ENCODE measurements at places on chromosomes 4 and X.

DNA sequence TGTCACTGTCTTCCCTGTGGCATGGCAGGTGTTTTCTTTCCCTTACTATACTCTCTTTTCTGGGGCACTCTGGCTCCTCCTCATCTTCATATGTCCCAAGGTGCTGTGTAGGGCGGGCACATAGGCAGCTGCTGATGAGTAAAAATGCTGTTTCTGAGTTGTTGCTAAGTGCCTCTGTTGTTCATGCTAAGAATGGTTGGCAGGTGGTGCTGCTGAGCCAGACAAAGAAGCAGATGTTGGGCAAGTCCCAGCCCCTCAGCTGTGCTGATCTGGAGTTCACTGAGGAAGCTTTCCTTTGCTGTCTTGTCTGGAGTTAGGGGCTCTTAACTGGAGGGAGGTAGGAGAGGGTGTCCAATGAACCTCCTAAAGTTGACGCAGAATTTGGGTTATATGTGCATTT, 40.6 kb downstream of the HADH start:
- DNase-seq: peak; percentile 64

DNA sequence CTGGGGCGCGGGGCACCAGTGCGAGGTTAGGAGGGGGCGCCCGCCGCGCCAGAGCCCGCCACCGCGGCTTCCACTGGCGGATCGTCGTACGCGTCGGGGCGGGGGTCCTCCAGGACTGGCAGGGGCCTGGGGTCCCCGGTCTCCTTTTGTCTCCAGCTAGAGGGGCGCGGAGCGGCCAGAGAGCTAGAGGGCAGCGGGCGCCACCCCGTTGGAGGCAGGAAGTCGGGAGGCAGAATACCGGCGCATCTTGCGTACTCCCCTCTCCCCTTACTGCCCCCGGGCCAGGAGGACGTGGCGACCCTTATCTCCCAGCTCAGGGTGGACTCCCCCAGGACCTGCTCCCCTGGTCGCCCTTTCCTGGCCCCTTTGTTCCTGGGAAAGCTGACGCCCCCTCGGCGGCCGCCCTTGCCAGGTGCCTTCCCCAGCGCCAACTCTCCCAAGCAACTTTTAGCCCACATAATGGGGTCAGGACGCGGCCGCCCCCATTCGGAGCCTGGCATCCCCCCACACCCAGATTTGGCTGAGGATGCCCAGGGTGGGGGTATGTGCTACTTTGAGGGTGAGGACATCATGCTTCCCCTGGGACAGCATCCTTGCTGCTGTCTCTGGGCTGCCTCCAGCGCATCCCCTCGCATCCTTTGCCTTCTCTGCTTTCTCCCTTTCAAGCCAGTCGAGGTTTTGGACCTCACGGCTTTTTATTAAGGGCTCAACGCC, 933 bp downstream of the CNKSR2 start:
- DNase-seq: no peak

- peak; percentile 64 for DNase-seq
Observed at GRCh38 chr4:71231129-71232055, 107.4 kb upstream of the SLC4A4 start.

- DNase-seq: no peak
Observed at GRCh38 chr4:61312526-61312925, 112.4 kb downstream of the ADGRL3 start.

DNA sequence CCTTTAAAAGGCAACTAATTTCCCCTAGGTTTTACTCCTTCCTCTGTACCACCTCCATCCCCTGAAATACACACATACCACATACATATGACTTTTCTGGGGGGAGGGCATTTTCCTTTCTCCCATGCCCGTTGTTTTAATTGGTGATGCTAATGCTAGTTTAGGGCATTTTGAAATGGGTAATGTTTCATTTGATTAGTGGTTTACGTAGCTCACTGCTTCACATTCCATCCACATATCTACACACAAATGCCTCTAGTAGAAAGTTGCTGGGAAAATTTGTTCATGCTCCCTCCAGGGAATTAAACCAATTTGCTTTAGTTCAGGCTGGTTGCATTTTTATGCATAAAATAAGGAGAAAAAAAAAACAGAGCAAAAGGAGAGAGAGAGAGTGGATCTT, 231.2 kb downstream of the FRAS1 start:
- DNase-seq: no peak

DNA sequence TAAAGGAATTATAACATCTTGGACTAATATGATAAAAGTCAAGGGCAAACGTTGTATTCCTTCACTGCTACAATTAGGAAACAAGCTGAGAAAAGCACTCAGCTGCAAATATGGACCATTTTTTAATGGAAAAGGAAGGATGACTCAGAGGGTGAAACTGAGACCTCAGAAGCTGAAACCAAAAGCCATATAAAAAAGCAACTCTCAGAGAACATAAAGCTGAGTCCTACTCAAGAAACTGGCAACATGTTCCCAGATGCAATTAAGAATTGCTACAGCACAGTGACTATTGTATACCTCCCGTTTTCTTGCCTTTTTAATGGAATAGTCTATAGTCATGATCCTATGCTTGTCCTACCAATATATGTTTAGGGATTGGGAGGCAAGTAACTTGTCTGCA, 1106.4 kb upstream of the INTU start:
- no peak for DNase-seq

DNA sequence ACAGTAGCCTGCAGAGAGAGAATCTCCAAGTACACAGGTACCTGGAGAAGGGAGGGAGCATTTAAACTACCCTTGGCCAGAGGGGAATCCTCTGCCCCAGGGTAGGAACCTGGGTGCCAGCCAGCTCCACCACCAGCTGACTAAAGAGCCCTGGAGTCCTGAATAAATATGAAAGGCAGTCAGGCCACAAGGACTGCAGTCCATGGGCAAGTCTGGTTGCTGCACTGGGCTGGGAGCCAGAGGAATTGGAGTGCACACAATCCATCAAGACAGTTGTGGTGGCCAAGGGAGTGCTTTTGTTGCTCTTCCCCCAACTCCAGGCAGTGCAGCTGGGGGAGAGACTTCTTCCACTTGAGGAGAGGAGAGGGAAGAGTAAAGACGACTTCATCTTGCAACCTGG, 172.5 kb downstream of the HNRNPD start:
- no peak for DNase-seq

DNA sequence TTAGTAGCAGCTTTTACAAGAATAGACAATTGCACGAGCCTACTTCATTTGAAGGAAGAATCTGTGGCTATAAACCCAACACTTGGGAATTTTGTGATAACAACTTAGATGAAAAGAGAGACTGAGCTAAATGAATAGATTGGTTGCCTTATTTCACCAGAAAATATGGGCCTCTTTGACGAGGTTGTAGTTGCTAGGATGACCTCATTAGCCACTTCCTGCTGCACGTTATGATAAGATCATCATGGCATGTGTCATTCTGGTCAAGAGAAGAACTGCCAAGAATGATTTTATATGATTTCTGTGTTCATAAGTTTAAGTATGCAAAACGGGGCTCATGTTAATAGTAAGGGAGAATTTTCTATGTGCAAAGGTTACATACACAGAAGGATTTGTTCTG, 321.9 kb upstream of the GIMD1 start:
- DNase-seq: peak; percentile 69

- DNase-seq: no peak
Observed at GRCh38 chr4:80082693-80083092, 9.7 kb upstream of the ANTXR2 start.

DNA sequence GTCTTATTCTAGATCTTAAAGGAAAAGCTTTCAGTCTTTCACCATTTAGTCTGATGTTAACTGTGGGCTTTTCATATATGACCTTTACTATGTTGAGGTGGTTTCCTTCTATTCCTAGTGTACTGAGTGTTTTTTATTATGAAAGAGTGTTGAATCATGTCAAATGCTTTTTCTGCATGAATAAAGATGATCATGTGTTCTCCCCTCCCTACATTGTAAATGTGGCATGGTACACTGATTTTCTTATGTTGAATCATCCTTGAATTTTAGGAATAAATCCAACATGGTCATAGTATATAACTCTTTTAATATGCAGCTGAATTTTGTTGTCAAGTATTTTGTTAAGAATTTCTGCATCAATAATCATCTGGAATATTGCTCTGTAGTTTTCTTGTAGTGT, 4.3 kb downstream of the CLGN start:
- no peak for DNase-seq

GRCh38 chr4:3470244-3471097, 7.4 kb downstream of the DOK7 start:
- DNase-seq: no peak

DNA sequence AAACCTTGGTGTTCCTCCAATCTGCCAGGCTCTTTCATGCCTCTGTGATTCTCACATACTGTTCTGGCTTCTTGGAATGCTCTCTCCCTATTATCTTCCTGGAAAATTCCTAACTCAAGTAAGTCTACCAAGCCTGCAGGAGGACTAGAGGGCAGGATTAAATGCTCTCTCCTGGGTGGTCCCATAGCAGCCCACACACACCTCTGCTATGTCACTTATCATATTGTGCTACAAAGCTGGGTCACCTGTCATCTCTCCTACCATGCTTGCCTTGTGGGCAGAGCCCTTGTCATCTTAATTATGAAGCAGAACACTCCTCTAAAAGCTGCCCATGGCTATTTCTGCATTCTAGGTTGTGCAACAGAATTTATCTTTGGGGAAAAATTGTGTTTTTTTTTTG, 344.5 kb upstream of the NOCT start:
- DNase-seq: no peak

GRCh38 chr4:38139187-38139586, 179.0 kb downstream of the PTTG2 start:
- no peak for DNase-seq

GRCh38 chr4:162865102-162865501, 301.6 kb downstream of the NAF1 start:
- DNase-seq: no peak

- DNase-seq: peak; percentile 42
Observed at GRCh38 chr4:54073271-54073880, 9.0 kb upstream of the CHIC2 start.

DNA sequence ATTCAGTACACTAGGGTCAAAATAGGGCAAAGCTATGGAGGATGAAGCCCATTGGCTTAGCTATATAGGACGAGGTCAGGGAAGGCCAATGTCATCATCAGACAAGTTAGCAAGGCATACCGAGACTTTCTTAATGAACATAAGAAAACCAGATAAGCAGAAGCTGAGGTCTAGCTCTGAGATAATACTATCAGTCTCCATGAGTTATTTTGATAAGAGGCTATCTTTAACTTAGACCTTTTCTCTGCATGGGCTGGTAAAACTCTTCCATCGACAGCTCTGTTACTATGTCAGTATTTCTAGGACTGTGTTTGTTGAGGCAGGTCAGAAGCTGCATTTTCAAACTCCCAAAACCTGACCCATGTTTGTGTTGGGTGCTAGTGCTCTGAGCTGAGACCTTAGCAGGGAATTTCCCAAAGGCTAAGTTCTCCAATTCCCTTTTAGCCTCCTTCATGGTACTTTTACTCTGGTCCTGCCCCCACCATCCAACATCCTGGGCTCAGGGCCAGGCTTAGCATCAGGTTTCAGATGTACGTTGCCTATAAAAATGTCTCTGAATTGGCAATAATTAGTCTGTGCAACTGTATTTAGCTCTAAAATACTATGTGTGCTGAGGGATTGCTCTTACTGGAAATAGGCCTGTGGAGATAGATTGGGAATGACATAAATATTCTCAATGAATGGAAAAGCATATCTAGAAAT, 29.3 kb upstream of the LRAT start:
- DNase-seq: no peak

GRCh38 chr4:169009286-169010124, 550 bp downstream of the CBR4 start:
- DNase-seq: peak; percentile 35

Data from HFFc6 (cell line).